ENCODE measurements at places on chromosomes 16 and 17.

- no peak for DNase-seq
Measured at GRCh38 chr17:76019833-76020467, 7.2 kb downstream of the EVPL start.

GRCh38 chr16:50902457-50902856 lies 160.6 kb downstream of the CYLD start:
- no peak for DNase-seq

DNA sequence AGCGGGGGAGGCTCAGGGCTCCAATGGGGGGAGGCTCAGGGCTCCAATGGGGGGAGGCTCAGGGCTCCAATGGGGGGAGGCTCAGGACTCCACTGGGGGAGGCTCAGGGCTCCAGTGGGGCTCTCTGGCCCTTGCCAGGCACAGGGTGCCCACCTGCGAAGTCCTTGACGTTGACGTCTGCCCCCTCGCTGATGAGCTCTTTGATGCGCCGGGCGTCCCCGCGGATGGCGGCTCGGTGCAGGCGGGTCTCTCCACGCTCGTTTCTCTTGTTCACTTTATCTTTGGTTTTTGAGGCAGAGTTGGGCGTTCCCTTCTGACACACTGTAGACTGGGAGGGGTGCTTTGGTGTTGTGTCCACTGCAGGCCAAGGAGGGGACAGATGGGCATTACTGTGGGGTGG lies 73.0 kb downstream of the ZNF778 start:
- no peak for DNase-seq

- DNase-seq = no peak
Measured at GRCh38 chr16:30951750-30952149, 2.9 kb downstream of the ORAI3 start.

- DNase-seq = no peak
Measured at GRCh38 chr16:59259950-59260319, 525.8 kb upstream of the GOT2 start.

DNA sequence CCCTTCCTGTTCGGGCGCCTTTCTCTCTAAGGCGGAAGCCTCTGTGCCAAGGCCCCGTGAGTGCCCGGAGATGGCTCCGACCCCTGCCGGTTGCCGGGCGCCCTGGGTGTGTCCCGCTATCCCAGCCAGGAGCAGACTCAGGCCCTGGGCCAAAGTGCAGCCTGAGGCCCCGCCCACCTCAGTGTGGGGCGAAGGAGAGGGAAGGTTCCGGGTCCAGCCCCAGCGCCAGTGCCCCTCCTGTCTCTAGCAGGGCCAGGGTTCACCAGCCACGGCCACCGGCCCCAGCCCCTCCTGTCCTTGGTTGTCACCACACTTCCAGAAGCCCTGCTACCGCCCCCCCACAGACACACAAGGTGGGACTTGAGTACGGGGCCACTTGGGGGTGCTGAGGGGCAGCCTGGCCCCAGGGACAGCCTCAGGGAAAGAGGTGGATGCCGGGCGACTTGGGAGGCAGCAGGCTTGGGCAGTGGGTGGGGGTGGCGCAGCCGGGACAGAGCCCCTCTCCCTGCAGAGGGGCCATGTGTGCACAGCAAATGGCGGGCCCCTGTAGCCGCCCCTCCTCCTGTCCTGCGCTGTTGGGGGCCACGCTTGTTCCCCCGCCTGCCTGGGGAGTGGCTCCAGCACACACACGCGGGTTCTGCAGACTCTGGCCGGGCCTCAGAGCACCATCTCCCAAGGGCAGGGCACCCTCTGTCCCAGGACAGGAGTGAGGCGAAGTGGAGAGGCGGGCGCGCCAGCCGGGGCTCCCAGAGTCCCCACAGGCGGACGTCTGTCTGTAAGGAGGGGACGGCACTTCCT lies 6.0 kb downstream of the C1QTNF8 start:
- DNase-seq = no peak

GRCh38 chr16:70736465-70737376 lies 50.9 kb upstream of the MTSS2 start:
- no peak for DNase-seq

GRCh38 chr17:1110862-1111598 lies 68.8 kb downstream of the ABR start:
- DNase-seq = peak; percentile 10

- no peak for DNase-seq
Measured at GRCh38 chr17:79444198-79444597, 166.7 kb downstream of the RBFOX3 start.

DNA sequence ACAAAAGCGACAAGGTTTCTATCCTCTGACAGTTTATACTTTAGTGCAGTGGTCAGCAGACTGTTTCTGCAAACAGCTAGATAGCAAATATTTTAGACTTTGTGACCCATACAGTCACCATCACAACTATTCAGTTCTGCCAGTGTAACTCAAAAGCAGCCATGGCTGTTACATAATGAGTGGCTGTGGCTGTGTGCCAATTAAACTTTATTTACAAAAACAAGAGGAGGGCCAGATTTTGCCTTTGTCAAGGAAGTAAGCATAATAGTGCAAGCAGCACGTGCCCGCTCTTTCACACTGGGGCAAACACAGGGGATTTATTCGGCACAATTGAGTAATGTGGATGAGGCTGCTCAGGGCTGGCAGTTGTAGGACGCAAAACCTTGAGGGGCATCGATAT lies 551.5 kb downstream of the MAF start:
- no peak for DNase-seq

DNA sequence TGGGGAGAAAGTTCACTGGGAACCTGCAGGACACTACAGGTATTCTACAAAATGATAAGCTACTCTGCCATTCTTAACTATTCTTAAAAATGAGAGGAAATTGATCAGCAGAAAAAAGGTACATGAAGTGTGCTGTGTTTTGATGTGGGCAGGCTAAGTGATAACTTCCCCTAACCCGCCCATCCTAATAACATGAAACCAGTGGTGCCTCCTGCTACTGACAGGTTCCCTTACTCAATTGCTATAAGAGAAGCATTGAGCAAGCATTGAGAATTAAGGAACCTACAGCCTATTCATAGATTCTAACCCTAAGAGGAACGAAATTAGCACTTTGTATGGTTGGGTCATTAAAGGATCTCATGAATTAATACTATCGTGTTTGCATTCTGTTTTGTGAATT lies 18.9 kb downstream of the XYLT1 start:
- no peak for DNase-seq

GRCh38 chr17:10135539-10136257 lies 62.7 kb downstream of the GAS7 start:
- DNase-seq = no peak

DNA sequence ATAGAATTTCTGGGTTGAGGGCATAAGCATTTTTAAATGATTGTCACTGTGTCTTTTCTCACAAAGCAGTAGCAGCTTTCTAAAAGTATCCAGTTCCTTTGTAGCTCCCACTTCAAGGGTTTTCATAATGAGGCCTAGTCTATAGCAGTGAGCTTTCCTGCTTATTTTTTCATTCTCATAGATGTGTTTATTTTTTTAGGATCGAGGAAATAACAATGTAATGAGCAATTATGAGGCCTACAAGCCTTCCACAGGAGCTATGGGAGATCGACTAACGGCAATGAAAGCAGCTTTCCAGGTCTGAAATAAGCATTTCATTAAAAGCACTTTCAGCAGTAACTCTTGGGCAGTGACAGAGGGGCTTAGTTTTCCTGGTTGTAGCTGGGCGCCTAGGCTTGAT lies 10.6 kb upstream of the PSMC5 start:
- DNase-seq = no peak

- no peak for DNase-seq
Measured at GRCh38 chr17:80419255-80419654, 4.3 kb downstream of the ENDOV start.

DNA sequence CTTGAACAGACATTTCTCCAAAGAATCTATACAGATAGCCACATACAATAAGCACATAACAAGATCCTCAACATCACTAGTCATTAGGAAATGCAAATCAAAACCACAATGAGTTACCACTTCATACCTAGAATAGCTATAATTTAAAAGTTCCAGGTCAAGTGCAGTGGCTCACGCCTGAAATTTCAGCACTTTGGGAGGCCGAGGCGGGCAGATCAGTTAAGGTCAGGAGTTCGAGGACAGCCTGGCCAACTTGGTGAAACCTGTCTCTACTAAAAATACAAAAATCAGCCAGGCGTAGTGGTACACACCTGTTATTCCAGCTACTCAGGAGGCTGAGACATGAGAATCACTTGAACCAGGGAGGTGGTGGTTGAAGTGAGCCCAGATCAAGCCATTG lies 19.9 kb downstream of the RANBP10 start:
- DNase-seq = no peak

DNA sequence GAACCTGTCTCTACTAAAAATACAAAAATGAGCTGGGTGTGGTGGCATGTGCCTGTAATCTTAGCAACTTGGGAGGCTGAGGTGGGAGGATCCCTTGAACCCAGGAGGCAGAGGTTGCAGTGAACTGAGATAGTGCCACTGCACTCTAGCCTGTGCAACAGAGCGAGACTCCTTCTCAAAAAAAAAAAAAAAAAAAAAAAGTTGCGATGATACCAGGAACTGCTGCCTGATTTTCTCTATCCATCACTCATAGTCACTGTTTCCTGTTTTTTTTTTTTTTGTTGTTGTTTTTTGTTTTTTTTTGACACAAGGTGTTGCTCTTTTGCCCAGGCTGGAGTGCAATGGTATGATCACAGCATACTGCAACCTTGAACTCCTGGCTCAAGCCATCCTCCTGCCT lies 59.2 kb downstream of the ABCC1 start:
- no peak for DNase-seq

DNA sequence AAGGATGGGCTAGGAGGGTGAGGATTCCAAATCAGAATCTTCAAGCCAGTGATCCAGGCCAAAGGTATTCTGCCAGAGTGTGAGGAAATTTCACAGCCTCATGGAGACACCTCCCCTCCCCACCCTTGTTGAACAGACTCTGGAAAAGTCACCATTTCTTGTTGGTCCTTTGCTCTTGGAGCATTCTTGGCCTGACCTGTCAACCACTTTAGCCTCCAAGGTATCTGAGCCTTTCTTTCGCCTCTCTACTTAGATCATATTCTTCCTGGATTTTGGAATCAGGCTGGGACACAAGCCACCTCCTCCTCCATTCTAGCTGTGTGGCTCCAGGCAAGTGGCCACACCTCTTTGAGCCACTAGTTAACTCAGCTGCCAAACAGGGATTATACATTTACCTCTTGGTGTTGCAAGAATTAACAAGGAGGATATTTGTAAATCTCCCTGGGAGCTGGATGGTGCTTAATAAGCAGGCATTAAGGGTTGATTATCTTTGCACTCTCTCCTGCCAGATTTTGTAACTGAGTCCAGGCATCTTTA lies 193.5 kb downstream of the WWOX start:
- no peak for DNase-seq

GRCh38 chr16:85800321-85800669 lies 800 bp downstream of the COX4I1 start:
- DNase-seq = peak; percentile 54

GRCh38 chr17:9444687-9445086 lies 130.9 kb downstream of the STX8 start:
- no peak for DNase-seq
